ENCODE measurements at places on chromosomes 5 and 9.

DNA sequence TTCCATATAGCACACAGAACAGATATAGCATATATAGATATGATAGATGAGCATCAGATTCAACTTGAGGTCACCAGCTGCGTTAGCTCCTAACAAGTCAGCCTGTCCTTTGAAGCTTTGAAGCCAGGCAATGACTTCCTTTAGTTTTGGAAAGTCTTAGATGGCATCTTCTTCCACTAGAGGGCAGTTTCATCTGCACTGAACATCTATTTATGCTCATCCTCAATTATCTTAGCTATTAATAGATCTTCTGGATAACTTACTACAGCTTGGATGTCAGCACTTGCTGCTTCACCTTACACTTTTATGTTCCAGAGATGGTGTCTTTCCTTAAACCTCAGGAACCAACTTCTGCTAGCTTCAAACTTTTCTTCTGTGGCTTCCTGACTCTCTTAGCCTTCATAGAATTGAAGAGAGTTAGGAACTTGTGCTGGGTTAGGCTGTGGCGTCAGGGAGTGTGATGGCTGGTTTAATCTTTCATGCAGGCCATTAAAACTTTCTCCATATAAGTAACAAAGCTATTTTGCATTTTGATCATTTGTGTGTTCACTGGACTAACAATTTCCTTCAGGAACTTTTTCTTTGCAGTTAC lies 1401.4 kb downstream of the EFNA5 start:
- no peak for DNase-seq

DNA sequence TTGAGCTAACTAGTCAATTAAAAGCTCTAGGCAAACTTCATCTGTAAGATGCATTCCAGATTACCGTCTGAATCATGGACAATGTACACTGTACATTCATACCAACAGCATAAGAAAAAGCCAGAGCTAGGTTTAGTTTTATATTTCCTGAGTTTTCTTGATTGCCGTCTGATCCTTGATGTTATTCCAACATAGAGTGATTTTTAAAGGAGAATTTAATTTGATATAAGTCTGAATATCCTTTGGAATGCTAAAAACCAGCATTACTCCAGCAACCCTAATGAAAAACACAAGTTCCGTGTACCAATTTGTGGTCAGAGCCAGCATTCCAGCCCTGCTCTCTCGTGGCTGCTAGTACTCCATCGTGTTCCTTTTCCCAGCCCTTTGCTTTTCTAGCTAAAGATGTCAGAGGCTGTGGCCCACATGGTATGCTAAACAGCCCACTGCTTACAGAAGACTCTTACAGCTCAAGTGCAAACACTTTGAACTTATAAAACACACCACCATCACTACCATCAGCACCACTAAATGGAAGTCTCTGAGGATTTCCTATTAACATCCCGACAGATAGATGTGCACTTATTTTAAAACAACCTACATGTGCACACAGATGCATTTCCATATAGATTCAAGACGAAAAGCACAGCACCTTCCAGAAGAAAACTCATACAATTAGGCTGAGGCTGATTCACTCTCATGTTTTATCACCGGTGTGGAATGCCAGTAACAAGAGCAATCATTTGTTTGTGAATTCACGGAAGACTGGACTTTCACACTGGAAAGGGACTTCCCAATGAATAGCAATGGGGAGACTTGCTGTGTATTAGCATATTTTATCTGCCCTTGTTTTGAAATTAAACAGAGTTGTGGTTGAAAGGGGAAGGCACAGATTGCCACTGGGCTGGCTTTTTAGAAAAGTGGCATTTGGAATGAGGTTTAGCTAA lies 246.9 kb upstream of the GAS1 start:
- no peak for DNase-seq

- DNase-seq = no peak
Observed at GRCh38 chr5:56490971-56491468, 257.9 kb upstream of the ANKRD55 start.

- no peak for DNase-seq
Observed at GRCh38 chr9:136949239-136949816, 2.7 kb upstream of the LCN12 start.

DNA sequence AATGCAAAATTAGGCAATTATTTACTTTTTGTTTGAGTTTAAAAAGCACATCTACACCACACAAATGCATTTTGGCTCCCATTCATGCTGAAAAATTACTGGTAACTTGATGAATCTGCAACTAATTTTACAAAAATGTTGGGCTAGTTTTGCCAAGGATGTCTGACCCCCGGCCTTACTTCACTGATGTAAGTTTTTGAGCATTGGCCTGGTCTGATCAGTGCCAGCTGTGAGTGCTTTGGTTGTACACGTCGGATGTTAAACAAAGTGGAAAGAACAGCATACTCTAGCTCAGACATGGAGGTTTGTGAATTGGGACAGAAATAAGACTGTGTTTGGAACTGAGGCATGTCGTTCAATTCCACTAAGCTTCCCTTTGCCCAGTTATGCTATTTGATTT lies 1044.2 kb downstream of the TLE4 start:
- no peak for DNase-seq

- no peak for DNase-seq
Observed at GRCh38 chr9:76571288-76571687, 112.3 kb downstream of the GCNT1 start.
